Astrocyte of the cerebellum (primary cell): ENCODE measurements at places on chromosomes 5 and 9.

DNA sequence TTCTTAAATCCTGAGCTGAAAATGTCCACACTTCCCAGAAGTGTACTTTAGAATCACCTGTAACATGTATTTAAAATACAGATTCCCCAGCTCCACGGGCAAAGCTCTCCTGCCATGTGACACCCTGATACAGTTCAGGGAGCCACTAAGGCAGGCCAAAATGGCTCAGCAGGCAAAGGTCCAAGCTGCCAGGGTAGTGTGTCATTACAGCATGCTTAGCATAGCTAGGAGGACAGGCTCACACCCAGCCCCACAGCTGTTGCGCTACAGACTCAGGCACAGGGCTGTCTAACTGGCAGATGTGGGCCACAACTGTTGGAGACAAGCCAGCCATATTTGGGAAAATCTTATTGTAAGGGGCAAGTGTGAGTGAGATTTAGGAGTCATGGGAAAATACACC, 73.0 kb downstream of the C9orf85 start:
- no peak for DNase-seq

- DNase-seq = no peak
Observed at GRCh38 chr5:82290908-82291307, 12.8 kb upstream of the RPS23 start.

DNA sequence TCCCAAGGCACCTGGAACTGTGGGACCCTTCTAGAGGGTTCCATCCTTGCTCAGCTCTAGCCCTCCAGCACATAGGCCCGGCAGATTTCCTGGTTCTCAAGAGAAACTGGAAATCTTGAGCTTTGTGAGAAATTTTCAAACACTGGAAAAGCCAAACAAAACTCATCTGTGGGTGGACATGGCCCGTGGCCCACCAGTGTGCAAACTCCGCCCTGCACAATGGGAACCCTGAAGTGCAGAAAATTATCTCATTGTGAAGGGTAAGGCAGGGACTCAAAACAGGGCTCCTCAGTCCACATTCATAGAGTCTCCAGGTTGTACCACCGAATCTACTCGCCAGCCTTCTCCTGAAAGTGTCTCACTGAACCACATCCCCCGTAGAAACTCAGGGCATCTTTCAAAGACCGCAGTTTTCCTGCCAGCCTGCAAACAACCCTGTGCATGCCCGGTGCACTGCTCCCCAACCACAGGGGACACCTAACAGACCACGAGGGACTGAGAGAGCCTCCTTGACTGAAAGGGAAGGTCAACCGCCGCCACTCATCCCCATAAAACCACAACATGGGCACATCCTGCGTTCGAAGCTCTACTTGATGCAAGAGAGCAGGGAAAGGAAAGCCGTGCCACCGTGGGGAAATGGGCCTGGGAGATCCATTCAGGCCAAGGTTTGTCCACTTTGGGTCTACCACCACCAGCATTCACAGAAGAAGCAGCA, 18.1 kb downstream of the ADAMTS2 start:
- no peak for DNase-seq

- DNase-seq = no peak
Observed at GRCh38 chr5:3593771-3594509, 1.7 kb upstream of the IRX1 start.

- no peak for DNase-seq
Observed at GRCh38 chr5:139124774-139125520, 73.2 kb downstream of the SIL1 start.

GRCh38 chr5:118042076-118042475, 946.3 kb downstream of the DTWD2 start:
- no peak for DNase-seq
